ENCODE measurements at places on chromosomes 6 and 20.

DNA sequence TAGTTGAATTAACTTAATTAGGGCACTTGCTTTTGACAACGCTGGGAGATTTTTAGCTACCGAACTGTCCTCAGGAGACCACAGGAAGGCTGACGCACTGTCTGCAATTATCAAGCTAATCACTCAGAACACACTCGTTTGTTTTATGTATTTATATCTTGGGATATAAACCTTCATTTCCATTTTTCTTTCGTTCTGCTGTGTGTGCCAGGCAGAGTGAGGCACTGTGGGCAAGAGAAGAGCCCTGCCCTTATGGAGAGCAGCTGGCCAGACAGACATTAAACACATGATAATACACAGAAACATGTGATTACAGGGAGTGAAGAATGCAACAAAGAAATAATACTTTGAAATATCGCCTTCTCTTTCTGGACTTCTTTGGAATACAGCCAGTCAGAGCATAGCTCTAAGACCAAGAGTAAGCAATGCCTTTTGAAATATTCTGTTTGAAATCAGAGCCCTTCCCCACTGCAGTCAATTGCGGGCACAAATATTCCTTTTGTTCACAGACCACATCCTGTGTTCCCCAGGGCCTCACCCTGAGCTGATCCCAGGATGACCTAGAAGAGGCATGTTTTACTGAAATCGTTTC is 96.8 kb downstream of the ANKRD60 start:
- no peak for DNase-seq

GRCh38 chr6:88492824-88493223 is 326.7 kb upstream of the CNR1 start:
- peak; percentile 34 for DNase-seq

GRCh38 chr20:47544240-47544639 is 42.6 kb downstream of the NCOA3 start:
- DNase-seq, result no peak

GRCh38 chr20:10705801-10706459 is 32.1 kb upstream of the JAG1 start:
- DNase-seq, result no peak

DNA sequence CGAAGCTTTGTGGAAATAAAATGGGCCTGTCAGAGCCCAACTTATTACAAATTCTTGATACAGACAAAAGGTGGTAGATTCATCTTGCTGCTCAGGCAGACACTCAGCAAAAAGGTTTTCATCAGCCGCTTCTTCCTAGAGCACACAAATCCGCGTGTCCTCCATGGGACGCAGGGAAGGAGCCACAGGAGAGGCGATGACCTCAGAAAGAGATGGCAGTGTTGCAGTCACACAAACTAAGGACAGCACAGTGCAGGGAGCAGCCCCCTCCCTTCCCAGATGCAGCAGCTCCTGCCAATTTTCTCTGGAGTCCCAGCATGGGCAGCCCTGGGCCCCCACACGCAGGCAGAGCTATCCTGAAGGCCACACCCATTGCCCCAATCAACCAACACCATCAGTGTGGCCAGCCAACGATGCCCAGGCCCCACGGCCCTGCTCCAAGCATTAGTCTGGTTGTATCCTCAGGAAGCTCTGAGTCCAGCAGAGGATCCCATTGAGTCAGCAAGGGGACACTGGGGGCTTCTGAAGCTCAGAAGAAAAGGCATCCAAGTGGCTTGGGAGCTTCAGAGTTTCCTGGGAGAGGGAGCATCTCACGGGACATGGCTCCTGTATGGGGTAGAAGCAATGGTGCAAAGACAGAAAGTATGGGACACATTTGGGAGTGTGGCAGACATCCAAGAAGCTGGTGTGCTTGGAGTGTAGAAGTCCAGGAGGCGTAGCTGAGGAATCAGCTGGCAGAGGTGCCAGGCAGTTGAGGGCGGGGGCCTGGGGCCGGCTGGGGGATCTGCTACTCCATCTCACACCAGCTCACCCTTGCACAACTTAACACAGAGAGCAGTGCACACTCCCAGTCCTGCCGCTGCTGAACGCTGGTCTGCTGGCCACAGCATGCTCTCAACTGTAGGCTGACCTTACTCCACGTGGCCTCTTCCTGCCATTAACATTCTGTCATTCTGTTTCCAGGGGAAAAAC is 142.1 kb upstream of the CST7 start:
- DNase-seq, result no peak
